KG1 (cell line): ENCODE measurements at places on chromosomes 2 and 18.

- no peak for DNase-seq
These were observed 295.9 kb downstream of the ERBB4 start for GRCh38 chr2:212242724-212243123.

DNA sequence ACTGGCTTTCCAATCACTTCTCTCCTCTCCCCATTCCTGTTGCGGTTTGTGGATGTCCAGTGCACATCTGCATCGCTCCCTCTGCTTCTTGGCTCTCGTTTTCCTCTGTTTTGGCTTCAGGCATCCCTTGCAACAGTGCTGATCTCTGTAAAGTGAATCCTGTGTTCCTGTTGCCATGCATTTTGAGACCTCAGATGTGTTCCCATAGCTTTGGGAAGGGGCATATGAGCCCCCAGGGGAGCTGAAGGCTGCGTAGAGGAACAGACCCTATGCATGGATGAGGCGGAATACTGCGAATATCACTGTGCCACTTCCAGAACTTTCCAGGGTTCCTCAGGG is 168.4 kb upstream of the HAAO start:
- no peak for DNase-seq

GRCh38 chr18:34976534-34976898 is 64.7 kb upstream of the MAPRE2 start:
- no peak for DNase-seq

- no peak for DNase-seq
These were observed 569.3 kb downstream of the TNS1 start for GRCh38 chr2:217433522-217433921.

DNA sequence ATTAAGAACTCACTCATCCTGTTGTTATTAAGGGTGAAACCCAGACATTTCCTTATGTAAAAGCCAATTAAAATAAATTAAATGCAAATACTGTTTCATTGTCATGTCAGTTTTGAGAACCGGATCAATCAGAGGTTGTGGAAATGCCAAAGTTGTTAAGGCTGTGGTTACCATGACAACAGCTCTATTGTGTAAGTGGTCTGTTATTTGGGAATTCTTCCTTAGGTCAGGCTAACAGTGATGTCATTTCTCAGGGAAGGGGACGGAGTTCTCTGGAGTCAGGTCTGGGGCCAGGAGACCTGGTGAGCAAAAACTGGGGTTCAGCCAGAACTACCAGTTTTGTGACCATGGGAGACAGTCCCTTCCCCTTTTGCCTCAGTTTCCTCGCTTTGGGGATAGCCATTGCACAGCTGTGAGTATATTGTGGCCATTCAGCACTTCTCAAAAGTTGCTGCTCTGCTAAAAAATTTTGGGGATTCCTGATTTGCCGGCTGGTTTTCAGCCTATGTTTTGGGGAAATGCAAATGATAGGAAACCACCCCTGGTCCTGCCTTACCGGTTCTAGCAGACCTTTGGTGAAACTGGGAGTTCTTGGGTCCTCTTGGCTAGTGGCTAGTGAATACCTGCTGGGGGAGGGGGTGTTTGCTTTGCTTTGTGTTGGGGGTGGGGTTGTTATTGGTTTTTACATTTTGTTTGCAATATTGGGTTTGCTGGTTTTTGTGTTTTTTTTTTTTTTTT is 21.6 kb downstream of the HPCAL1 start:
- no peak for DNase-seq

GRCh38 chr18:5196253-5197031 is 615 bp downstream of the AKAIN1 start:
- no peak for DNase-seq

- DNase-seq, result no peak
These were observed 21.7 kb downstream of the MIB1 start for GRCh38 chr18:21762181-21762772.

GRCh38 chr2:129347486-129348217 is 631.8 kb upstream of the RAB6C start:
- no peak for DNase-seq
